ENCODE measurements at places on chromosomes 4 and X.

GRCh38 chr4:154119317-154119716 lies 330.4 kb upstream of the SFRP2 start:
- no peak for DNase-seq

DNA sequence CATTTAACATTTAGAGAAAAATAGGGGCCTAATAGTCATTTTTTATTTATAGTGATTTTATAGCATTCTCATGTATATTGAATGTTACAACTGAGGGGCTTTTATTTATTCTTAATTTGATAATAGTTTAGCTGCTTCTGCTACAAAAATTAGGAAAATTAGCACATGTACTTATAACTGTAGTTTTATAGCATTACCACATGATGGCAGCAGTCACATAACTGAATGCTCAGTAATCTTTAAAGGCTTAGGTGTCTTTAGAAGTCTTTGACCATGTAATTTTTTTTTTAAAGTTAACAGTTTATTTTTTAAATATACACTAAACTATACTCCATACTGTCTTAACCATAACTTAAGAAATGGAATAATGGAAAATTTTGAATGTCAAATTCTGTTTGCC lies 136.6 kb downstream of the STAG2 start:
- no peak for DNase-seq

DNA sequence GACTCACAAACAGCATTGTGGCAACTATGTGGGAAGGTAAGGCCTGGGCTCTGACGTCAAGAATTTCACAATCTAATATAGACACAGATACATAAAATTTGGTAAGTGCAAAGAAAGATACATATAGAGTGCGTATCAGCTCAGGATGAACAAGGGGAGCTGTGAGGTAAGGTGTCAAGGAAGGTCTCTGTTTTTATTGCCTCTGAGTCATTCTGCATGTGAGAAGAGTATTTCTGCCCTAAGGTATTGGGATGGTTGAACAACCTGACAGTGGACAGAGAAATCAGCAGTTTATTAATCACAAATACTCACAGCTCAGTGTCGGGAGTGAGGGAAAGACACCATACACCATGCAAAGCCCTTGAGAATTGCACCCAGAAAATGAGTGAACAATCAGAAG lies 89.8 kb downstream of the COMMD8 start:
- no peak for DNase-seq

GRCh38 chrX:50211510-50211909 lies 6.9 kb downstream of the CCNB3 start:
- no peak for DNase-seq

- DNase-seq: no peak
Observed at GRCh38 chrX:2767631-2768455, 16.0 kb downstream of the XG start.

GRCh38 chr4:148730766-148731165 lies 288.6 kb upstream of the NR3C2 start:
- no peak for DNase-seq

DNA sequence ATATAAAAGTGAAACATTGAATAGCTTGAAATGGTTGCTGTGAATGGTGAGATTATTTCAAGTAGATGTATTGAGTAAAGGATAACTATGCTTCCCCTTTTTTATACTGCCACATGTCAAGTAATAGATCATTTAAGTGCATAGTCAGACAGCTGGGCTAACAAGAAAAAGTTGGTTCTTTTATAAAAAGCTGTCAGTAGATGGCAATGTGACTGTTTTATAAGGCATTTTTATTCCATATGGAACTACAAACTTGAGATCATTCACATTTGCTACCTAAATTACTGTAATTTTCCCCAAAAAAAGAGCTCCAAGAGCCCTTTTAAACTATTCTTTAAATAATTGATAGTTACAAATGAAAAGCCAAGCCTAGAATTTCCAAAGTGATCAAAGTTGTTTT lies 831.0 kb downstream of the C4orf33 start:
- no peak for DNase-seq

DNA sequence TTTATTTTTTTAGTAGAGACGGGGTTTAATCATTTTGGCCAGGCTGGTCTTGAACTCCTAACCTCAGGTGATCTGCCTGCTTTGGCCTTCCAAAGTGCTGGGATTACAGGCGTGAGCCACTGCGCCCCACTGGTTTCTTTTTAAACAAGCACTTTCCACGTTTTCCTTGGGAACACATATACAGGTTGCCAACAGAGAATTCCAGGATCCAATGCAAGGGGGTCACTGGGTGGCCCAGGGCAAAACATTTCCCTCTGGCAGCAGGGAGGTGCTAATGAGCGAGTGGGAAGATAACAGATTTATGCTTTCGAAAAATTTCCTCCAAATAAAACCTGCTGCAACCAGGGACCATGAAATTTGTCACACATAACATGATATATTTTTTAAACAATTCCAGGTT lies 41.1 kb downstream of the ADRA2C start:
- no peak for DNase-seq

DNA sequence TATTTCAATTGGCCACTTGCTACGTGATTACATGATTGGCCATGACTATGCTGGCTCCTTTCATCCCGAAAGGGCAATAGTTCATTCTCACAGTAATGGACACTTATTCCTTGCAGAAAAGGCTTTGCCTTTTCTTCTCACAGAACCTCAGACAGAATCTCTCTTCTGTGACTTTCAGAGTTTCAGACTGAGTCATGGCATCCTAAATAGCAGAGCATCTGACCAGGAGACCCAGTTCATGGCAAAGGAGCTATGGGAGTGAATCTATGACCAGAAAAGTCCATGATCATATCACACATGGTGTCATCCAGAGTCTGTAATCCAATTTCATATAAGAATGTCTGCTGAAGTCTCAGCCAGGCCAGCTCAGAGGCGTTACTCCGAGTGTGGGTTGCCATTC lies 263.3 kb upstream of the CLNK start:
- DNase-seq: no peak
